ENCODE measurements at places on chromosomes 1 and 21.
A peak's percentile ranks its signal among the peaks of the same experiment; 100 is the strongest.

DNA sequence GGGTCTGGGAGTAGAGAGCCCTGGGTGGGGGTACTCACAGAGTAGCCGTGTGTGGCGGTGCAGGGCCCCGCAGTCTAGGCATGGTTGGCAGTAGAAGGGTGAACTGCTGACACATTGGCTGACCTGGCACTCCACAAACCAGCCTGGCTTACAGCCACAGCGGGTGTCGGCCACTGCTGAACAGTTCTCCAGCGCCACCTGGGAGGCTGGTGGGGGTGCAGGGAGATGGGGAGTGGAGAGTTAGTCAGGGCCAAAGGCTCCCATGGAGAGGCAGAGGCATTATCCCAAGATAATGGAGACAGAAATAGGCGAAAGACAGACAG lies 1.5 kb downstream of the TNFRSF25 start:
- DNase-seq = no peak

GRCh38 chr1:48055876-48056764 lies 58.9 kb upstream of the TRABD2B start:
- peak; percentile 95 for DNase-seq

DNA sequence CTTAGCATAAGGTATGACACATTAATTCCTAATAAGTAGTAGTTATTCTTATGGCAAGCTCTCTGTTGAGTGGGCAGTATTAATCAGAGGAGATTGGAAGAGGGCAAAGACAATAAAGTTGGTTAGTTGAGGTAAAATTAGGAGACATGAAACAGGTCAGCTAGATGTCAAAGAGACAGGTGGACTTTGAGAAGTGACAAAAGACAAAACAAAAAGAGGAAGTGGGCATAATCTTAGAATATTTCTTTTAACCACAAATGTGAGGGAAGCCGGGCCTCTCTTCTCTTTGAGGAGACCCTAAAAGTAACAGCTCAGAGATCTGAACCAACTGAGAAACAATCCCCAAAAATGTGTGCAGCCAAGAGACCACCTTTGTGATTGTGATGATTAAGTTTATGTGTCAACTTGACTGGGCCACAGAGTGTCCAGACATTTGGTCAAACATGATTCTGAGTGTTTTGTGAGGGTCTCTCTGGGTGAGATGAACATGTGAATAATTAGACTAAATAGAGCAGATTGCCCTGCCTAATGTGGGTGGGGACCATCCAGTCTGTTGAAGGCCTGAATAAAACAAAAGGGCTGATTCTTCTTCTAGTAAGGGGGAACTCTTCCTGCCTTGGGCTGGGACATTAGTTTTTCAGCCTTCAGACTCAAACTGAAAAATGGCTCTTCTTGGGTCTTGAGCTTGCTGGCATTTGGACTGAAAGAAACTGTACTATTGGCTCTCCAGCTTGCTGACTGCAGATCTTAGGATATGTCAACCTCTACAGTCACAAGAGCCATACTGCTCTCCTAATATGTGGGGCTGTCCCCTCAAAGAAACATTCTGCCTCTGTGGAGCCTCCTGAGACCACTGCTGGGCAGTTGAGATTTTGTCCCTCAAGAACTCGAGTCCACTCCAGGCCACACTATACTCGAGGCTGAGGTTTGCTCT lies 40.0 kb downstream of the FCRL5 start:
- no peak for DNase-seq

DNA sequence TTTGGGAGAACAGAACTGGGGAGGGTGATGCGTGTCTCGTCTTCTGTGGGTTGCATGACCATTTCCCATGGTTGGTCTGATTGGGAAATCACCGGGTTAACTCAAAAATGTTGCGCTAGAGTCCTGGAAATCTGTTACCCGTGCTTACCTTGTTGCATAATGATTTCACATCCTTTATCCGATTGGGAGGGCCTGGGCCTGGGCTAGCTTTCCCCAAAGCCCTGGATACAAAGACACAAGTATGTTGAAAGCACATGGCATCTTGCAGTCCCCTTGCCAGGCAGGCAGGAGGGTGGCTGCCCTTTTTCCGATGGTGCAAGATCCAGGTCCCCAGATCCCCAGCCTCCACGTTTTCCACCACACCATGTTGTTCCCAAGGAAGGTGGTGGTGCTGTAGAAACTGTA lies 582 bp downstream of the TRPM2 start:
- no peak for DNase-seq

DNA sequence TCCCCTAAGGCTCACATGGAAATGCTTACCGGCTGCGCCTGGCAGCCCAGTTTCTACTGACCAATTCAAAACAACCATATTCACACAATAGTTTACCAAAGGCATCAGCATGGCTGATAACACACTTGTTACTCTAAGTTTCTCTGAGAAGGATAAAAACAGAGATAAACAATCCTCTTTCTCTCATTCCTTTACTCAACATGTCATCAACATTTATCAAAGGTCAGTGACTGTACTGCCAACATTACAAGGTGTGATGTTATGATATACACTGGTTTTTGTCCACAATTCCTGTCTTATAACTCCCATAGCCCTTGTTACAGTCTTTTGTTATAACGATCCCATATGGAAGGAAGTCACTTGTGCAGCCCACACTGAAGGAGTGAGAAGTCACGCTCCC lies 33.6 kb downstream of the COA6 start:
- no peak for DNase-seq

- no peak for DNase-seq
Observed at GRCh38 chr1:4769516-4770280, 115.3 kb downstream of the AJAP1 start.

GRCh38 chr1:115712911-115713609 lies 55.5 kb downstream of the CASQ2 start:
- no peak for DNase-seq

- DNase-seq = no peak
Observed at GRCh38 chr1:18564676-18565075, 66.0 kb upstream of the PAX7 start.

- DNase-seq = peak; percentile 50
Observed at GRCh38 chr1:8015036-8015808, 10.9 kb downstream of the ERRFI1 start.

Data from NCI-H2029 treated with DMSO at 0.1 percent for 48 hours (cell line).